ENCODE measurements at places on chromosomes 6 and 20.

GRCh38 chr6:25601800-25602673, 50.0 kb upstream of the SCGN start:
- DNase-seq: no peak

GRCh38 chr20:23534801-23535593, 33.3 kb downstream of the CST9L start:
- DNase-seq: no peak

DNA sequence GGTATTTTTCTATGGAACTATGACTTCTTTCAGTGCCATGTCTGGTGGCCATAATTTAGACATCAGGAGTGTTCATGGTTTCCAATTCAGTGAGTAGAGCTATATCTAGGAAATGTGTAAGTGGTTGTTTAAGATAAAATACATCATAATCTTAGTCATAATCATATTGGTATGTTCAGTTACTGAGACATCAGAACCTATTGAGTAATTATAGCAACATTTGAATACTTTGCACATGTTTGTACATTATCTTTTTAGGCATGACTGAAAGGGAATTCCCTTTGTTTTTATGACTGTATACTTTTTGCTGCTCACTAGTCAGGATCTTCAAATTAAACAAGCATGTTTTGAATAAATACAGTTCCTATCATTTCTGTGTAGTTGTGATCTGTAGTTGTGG, 64.0 kb downstream of the STXBP5 start:
- no peak for DNase-seq

DNA sequence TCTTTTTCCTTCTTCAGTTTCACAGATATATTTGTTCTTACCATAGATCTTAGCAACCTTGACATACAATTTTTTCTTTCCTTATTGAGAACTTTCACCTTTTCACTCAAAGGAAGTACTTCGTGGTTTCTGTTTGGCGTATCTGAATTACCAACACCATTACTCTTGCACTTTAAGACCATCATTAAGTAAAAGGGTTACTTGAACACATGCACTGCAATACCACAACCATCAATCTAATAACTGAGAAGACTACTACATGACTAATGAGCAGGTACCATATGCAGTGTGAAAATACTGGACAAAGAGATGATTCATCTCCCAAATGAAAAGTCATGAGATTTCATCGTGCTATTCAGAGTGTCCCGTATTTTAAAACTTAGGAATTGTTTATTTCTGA, 21.7 kb upstream of the SENP6 start:
- no peak for DNase-seq

DNA sequence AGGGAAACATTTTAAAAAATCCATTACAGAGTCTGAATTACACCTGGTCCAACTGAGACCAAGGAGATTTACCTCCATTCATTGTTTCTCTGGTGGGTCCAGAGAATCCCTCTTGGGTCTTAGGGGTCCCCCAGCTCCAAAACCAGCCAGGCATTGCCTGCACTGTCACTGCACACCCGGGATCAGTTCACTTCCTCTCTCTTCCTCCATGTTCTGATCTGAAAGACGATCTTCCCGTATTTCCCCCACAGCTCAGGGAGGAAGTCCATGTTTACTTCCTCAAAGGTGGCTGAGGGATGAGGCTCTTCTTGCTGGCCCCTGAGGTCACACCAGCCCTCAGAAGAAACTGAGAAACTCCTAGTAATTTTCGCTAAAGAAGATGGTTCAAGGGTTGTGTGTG, 159.7 kb downstream of the BMP7 start:
- no peak for DNase-seq

All from activated CD4-positive, alpha-beta T cell treated with anti-CD3 and anti-CD28 coated beads for 36 hours (primary cell).